Naive thymus-derived CD8-positive, alpha-beta T cell (primary cell): ENCODE measurements at places on chromosomes 1 and 21. TPM values are rescaled to one million over a fixed set of nuclear protein-coding genes. Genes with fewer than 3 reads are reported as not detected.
A peak's percentile ranks its signal among the peaks of the same experiment; 100 is the strongest.

GRCh38 chr1:150927624-150928023, 1.5 kb downstream of the SETDB1 start:
- peaks cover 51% of the 10 kb centered on the region for H3K36me3 ChIP-seq
- peak overlapping the region; percentile 95 for H3K4me3 ChIP-seq
- H3K27me3 ChIP-seq = no peaks in the 10 kb centered on the region
- H3K27ac ChIP-seq = peak overlapping the region; percentile 95

DNA sequence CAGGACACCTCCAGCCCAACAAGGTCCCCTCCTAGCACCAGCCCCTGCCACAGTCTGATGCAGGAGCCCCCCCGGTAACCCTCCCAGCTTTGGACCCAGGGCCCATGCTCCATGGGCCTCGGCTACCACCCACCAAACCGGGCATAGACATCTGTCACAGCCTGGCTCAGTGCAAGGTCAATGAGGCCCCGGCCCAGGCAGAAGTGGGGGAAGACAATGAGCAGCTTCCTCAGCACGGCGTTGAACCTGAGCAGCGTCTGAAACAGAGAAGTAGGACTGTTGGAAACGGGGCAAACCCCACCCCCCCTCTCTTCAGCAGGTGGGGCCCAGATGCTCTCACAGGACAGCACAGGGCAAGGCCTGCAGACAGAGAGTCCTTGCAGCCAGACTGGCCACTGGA, 101.9 kb upstream of the GCLM start:
- H3K4me1 ChIP-seq = peaks cover 2% of the 10 kb centered on the region
- no peak overlapping the region for H3K27ac ChIP-seq
- H3K36me3 ChIP-seq = no peaks in the 10 kb centered on the region
- H3K27me3 ChIP-seq = no peaks in the 10 kb centered on the region
- DNase-seq = no peak
- no peak overlapping the region for H3K4me3 ChIP-seq

GRCh38 chr1:236287757-236288619, 6.2 kb upstream of the ERO1B start:
- no peaks in the 10 kb centered on the region for H3K36me3 ChIP-seq
- H3K27ac ChIP-seq = no peak overlapping the region
- no peaks in the 10 kb centered on the region for H3K27me3 ChIP-seq
- peaks cover 10% of the 10 kb centered on the region for H3K4me1 ChIP-seq
- no peak overlapping the region for H3K4me3 ChIP-seq

The FAM177B gene
- 1.4 TPM for total RNA-seq

DNA sequence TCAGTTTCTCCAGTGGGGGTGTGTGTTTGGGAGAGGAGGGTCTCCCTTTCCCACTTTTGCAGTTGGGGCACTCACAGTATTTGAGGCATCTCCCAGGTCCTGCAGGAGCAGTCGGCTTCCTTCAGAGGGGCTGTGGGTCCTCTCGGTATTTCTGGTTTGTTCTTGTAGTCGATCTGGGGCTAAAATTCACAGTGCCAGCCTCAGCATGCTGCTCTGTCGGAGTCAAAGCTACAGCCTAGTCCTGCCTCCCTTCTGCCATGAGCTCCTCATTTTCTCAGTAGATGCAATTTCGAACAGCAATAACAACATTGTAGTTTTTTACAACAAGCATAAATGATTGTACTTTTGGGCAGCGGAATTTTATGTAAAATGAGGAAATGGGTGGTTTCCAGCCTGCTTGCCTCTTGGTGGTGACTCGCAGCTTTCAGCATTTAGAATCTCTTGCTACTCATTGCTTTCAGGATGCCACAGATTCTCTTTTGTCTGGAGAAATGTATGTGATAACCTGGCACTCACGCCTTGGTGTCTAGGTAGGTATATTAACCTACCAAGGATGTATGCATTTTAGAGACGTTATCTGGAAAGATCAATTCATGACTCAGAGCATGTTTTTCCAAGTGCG, 82.4 kb upstream of the C21orf91 start:
- peaks cover 32% of the 10 kb centered on the region for H3K36me3 ChIP-seq
- H3K4me1 ChIP-seq = no peaks in the 10 kb centered on the region
- H3K27me3 ChIP-seq = no peaks in the 10 kb centered on the region
- DNase-seq = no peak
- H3K4me3 ChIP-seq = no peak overlapping the region

DNA sequence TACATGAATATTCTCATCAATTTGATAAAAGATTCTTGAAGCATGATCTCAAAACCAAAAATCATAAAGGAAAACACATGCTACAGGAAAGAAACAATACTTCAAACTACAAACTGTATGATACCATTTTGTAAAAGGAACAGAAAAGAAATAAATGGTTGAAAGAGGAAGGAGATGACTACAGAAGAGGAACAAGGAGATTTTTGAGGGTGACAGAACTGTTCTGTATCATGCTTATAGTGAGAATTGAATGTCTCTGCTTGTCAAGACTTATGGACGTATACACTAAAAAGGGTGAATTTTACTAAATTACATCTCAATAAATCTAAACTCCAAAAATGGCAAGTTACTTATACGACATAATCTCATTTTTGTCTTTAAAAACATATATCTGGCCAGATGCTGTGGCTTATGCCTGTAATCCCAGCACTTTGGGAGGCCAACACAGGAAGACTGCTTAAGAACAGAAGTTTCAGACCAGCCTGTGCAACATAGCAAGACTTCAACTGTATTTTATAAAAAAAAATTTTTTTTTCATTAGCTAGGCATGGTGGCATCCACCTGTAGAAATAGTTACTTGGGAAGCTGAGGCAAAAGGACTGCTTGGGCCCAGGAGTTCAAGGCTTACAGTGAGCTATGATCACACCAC, 125.4 kb downstream of the EIF4G3 start:
- H3K4me3 ChIP-seq = no peak overlapping the region
- no peak overlapping the region for H3K27ac ChIP-seq
- peaks cover 8% of the 10 kb centered on the region for H3K36me3 ChIP-seq
- no peak for DNase-seq

DNA sequence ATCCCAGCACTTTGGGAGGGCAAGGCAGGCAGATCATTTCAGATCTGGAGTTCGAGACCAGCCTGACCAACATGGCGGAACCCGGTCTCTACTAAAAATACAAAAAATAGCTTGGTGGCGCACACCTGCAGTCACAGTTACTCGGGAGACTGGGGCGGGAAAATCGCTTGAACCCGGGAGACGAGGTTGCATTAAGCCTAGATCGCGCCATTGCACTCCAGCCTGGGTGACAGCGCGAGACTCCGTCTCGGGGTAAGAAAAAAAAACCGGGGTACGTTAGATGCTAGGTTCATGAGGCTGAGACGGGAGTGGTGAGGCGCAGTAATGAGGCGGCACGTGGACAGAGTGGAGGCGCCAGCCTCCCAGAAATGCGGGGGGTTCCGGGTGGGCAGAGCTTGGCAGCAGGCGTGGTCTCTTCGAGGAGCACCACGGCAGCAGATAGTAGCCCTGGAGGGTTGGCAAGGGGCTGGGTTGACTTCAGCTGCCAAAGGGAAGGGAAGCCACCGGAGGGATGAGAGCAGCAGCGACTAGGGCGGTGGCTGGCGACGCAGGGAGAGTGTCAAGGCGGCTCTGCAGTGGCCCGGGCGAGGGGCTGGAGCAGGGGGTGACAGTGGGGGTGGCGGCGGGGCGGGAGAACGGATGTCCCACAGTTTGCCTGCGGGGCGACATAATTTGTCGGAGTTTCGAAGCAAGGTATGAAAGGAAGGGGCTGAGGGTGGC, 832 bp downstream of the MRPL20 start:
- H3K4me3 ChIP-seq = peak overlapping the region; percentile 90
- H3K27ac ChIP-seq = peak overlapping the region; percentile 95
- H3K27me3 ChIP-seq = no peaks in the 10 kb centered on the region
- H3K36me3 ChIP-seq = no peaks in the 10 kb centered on the region
- no peak for DNase-seq
- peaks cover 57% of the 10 kb centered on the region for H3K4me1 ChIP-seq

GRCh38 chr21:34801519-34802132, 132.8 kb downstream of the CLIC6 start:
- H3K27me3 ChIP-seq = no peaks in the 10 kb centered on the region
- peak overlapping the region; percentile 54 for H3K27ac ChIP-seq
- H3K36me3 ChIP-seq = peaks cover 26% of the 10 kb centered on the region

GRCh38 chr1:164685266-164686035, 126.5 kb downstream of the PBX1 start:
- H3K27me3 ChIP-seq = no peaks in the 10 kb centered on the region
- no peaks in the 10 kb centered on the region for H3K36me3 ChIP-seq
- H3K27ac ChIP-seq = no peak overlapping the region
- H3K4me1 ChIP-seq = peaks cover 3% of the 10 kb centered on the region
- DNase-seq = no peak

DNA sequence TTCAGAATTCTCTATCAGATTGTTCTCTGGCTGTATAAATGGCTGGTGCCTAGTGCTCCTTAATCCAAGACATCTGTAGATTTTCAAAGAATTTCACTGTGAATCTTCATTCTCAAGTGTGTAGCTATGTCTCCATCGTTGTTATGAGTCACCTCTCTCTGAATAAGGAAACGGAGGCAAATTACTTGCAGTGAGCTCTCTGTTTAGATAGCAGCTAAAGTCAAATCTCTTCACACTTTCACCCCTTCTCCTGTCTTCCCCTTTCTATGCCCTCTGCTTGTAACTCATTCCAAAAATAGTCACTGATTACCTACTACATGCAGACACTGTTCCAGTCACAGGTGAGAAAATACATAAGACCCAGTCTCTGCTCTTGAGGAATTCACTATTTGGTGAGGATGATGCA, 39.7 kb downstream of the CHML start:
- H3K4me1 ChIP-seq = no peaks in the 10 kb centered on the region
- H3K4me3 ChIP-seq = no peak overlapping the region
- DNase-seq = no peak
- peaks cover 6% of the 10 kb centered on the region for H3K36me3 ChIP-seq
- H3K27me3 ChIP-seq = no peaks in the 10 kb centered on the region
- no peak overlapping the region for H3K27ac ChIP-seq

GRCh38 chr1:143736562-143736961, 235.2 kb downstream of the FAM72C start:
- H3K27ac ChIP-seq = no peak overlapping the region
- H3K4me3 ChIP-seq = no peak overlapping the region
- H3K27me3 ChIP-seq = peaks cover 32% of the 10 kb centered on the region
- peaks cover 8% of the 10 kb centered on the region for H3K36me3 ChIP-seq
